ENCODE measurements at places on chromosomes 4 and X.

GRCh38 chr4:108979759-108980158, 216.9 kb upstream of the ETNPPL start:
- no peak for DNase-seq

- DNase-seq, result no peak
These were observed 69.8 kb downstream of the ZNF827 start for GRCh38 chr4:145868637-145869409.

DNA sequence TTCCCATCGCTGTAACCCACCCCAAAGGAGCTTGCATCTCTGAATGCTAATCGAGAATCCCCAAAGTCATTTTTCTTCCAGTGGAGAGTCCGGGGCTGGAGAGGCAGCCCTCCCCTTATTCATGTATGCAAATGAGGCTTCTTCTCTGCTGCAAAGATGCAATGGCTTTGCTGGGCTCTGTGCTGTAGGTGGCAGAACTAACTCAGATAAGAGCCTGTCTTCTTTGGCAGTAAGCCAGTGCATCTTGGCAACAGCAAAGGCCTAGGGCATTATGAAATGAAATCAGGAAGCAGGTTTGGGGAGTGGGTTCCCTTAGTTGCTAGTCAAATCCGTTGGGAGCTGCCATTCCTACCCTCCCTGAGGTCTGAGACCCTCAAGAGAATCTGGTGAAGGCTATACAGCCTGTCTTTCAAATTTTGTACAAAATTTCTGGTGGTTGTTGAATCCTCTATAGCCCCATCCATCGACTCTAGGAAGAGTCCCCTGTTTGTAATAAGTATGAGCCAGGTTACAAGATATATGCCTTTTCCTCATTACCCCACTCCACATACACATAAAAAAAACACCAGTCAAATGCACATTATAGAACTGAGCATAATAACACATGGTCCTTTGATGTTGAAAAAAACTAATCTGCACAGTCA, 290.6 kb upstream of the TAPT1 start:
- DNase-seq, result no peak

DNA sequence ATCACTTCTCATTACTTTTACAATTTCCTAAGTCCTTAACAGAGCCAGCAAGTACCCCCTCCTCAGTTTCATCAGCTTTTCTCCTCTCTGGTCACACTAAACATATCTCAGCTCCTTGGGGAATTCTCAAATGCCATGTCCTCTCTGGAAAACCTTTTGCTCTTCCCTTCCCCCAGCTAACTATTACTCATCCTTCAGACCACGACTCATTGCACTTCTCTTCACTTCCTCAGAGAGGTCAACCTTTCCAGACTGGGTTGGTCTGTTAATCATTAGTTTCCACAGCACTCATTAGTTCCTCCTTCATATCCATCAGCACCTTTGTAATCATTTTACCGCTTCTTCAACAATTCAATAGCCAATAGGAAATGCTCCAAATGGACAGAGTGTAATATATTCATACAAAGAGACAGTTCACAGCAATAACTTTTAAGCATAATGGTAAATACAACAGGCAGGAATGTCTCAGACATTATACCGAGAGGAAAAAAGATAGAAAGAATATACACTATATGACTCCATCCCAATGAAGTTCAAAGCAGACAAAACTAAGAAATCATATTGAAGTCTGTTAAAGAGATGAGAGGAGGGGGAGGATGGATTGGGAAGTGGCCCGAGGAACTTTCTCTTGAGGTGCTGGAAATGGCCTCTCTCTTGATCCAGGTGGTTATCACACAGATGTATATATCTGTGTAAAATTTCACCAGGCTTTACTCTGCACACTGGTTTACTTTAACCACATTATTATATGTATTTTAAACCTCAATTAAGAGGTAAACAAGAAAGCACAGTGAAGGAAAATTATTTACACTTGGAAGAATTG, 39.6 kb downstream of the DDX60L start:
- DNase-seq, result no peak

DNA sequence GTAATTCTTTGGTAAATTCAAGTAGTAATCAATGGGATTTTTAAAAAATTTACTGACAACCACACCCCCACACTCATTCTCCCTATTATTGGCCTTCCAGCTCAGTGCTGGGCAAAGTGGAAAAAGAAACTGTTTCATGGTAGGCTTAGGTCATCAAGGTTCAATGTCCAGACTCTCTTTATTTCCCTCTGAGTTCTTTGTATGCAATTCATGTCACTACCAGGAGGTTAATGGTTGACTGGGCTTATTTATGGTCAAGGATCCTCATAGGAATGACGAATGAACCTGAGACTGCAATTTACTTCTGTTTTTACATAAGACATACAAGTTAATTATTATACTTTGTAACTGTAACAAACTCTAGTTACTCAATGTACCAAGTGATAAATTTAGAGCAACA, 403.2 kb downstream of the KLHL13 start:
- no peak for DNase-seq

DNA sequence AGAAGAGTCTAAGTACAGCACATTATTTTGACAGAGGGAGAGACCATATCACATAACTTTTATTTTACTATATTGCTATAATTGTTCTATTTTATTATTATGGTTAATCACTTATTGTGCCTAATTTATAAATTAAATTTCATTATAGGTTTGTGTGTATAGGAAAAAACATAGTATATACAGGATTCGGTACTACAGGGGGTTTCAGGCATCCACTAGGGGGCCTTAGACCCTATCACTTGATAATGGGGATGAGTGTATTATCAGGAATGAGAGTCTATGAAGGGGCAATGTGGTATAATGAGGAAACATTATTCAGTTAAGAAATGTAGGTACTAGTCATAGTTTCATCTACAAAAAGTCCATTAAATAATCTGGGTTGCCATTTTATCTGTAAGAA, 833.1 kb downstream of the C4orf33 start:
- no peak for DNase-seq
